Upper lobe of left lung (tissue), 6 donors: ENCODE measurements at places on chromosomes 12 and 14. TPM values are rescaled to one million over a fixed set of nuclear protein-coding genes. Genes with fewer than 3 reads are reported as not detected.

Gene HRK
- not detected for total RNA-seq

Gene BRAP
- 16.3 TPM for total RNA-seq

Gene LPAR5
- total RNA-seq, result 2.8 TPM

Gene ARL6IP4
- total RNA-seq, result 248 TPM

DNA sequence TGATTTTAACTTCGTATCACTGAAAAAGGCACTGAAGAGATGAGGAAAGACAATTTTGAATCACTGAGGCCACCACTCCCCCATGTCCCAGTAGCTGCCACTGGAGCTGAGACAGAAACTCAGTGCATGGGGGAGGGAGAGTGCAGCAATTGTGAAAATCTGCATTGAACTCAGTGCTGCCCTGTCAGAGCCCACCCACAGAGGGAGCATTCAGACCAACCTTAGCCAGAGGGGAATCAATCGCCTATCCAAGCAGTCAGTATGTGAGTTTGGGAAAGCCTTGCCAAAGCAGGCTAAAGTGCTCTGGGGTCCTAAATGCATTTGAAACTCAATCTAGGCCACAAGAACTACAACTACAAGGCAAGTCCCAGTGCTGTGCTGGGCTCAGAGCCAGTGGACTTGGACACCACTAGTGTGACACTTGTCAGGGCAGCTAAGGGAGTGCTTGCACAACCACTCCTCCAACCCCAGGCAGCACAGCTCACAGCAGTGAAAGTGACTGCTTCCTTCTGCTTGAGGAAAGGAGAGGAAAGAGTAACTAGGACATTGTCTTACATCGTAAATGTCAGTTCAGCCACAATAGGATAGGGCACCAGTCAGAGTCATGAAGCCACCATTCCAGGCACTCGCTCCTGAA is 13.3 kb downstream of the RNASE3 start:
- peak; percentile 39 for DNase-seq

DNA sequence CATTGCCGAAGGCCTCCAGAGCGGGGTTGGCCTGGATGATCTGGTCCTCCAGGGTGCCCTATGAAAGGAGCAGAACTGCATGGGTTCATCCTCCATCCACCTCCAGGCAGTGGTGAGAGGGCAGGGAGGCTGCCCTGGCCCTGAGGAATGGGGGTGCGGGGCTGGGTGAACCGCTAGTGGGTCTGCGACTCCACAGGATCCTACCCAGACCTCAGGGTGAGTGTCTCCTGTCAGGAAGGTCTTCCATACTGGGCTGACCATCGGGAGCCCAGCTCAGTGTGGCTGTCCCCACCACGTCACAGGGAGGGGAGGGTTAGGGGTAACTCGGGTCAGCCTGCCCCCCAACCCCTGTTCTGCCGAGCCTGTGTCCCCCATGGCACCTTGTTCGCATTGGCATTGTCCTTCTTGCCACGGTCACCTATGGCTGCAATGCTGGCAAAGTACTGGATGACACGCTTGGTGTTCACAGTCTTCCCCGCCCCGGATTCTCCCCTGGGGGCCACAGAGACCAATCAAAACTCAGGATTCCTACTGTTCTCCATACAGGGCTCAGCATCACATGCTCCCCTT is 3.7 kb downstream of the MYH6 start:
- DNase-seq, result no peak

DNA sequence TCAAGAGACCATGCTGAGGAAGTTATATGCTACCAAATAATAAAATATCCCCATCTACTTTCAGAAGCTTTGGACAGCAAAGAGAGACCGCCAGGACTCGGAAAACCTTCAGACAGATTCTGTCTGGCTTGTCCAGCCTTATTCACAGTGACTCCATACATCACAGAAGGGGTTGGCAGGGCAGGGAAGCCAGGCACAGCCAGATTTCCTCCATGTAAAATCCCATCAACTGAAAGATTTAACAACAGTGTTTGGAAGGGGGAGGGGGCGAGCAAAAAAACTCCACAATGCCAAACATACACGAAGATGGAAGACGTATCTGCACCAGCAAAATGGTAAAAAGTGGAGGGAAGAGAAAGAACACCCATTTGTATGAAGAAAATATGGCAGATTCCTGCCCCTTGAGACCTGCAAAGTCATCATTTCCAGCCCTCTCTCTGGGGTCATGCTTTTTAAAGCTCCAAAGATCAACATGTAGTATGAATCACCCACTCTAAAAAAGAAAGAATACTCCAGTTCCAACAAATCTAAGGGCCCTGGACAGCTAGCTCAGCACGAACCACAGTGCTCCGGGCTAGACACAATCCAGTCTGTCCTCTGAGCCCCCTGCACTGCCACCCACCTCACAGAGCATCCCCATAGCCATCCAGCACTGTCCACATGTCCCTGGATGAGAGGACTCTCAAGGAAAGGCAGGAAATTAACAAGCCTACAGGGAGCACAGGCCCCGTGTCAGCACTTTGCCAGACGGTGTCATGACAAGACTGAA is 116.4 kb downstream of the DICER1 start:
- no peak for DNase-seq

DNA sequence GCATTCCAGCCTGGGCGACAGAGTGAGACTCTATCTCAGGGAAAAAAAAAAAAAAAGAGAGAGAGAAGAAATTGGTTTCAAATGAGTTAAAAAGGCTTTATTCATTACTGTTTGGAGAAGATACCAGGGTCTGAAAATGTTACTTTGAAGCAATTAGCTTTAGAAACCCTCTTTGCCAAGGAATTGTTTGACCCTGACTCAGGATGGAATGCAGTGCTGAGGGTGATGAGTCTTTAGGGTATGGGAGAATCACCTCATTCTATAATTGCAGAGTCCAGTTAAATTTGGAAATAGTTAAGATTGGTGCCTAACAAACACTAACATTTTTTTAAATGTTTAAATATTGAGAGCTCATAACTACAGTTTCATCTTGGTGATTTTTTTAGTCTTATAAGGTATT is 13.3 kb downstream of the RAP1B start:
- no peak for DNase-seq
